Kidney (tissue), 22 donors: ENCODE measurements at places on chromosomes 6 and 20. TPM values are rescaled to one million over a fixed set of nuclear protein-coding genes. Genes with fewer than 3 reads are reported as not detected.
A peak's percentile ranks its signal among the peaks of the same experiment; 100 is the strongest.

- no peak for DNase-seq
Observed at GRCh38 chr6:38192487-38192886, 373.0 kb downstream of the ZFAND3 start.

FAXC gene
- 1.4 TPM for total RNA-seq

- peak; percentile 38 for DNase-seq
Observed at GRCh38 chr6:144661116-144661806, 376.1 kb downstream of the UTRN start.

FRK gene
- 25.0 TPM for total RNA-seq

GRCh38 chr20:19934792-19935491 is 82.2 kb upstream of the NAA20 start:
- no peak for DNase-seq

PRSS16 gene
- 11.2 TPM for total RNA-seq

DNA sequence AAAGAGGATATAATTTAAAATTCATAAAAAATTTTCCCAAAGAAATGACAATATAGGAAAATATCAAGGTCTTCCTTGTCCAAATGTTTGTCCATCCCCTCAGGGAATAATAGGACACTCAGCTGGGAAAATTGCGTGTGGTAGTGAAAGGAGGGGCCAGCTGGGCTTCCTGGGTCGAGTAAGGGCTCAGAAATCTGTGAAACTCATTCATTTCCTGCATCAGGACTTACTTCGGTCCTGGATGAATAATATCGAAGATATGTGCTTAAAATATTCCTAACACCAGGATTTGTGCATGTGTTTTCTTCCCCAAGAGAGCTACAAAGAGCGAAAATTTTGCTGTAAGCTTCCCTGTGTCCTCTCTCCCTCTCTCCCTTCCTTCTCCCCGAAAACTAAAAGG is 118.2 kb upstream of the GJE1 start:
- DNase-seq: no peak

GJA1 gene
- 47.8 TPM for total RNA-seq

- DNase-seq: no peak
Observed at GRCh38 chr6:399785-400534, 8.4 kb downstream of the IRF4 start.

GRCh38 chr6:90044182-90044832 is 150.0 kb downstream of the GJA10 start:
- DNase-seq: no peak

DNA sequence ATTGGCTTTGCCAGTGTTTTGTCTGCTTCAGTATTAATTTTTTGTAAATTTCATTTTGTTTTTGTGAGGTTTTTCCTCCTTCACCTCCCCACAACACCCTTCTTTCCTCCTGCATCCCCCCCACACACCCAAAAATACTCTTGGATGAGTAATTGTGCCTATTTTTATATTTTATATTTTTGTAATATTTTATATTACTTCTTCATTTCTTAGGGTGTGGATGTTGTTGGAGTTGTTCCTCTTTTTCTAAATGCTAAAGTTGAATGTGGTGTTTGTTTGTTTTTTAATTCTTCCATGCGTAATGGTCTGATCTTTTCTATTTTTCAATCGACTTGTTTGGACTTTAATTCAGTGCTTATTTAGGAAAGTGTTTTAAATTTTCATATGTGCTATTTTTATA is 420.5 kb upstream of the SOX4 start:
- no peak for DNase-seq

DNA sequence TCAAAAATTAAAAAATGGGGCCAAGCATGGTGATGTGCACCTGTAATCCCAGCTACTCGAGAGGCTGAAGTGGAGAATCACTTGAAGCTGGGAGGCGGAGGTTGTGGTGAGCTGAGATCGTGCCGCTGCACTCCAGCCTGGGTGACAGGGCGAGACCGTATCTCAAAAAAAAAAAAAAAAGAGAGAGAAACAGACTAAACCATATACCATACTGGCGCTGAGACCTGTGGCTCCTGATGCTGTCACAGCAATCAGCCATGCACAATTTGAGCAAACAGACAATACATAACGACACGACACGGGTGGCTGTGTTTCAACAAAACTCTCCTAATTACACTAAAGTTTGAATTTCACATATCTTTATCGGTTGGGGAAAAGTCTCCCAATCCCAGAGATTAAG is 14.9 kb upstream of the CBFA2T2 start:
- DNase-seq: no peak

DNA sequence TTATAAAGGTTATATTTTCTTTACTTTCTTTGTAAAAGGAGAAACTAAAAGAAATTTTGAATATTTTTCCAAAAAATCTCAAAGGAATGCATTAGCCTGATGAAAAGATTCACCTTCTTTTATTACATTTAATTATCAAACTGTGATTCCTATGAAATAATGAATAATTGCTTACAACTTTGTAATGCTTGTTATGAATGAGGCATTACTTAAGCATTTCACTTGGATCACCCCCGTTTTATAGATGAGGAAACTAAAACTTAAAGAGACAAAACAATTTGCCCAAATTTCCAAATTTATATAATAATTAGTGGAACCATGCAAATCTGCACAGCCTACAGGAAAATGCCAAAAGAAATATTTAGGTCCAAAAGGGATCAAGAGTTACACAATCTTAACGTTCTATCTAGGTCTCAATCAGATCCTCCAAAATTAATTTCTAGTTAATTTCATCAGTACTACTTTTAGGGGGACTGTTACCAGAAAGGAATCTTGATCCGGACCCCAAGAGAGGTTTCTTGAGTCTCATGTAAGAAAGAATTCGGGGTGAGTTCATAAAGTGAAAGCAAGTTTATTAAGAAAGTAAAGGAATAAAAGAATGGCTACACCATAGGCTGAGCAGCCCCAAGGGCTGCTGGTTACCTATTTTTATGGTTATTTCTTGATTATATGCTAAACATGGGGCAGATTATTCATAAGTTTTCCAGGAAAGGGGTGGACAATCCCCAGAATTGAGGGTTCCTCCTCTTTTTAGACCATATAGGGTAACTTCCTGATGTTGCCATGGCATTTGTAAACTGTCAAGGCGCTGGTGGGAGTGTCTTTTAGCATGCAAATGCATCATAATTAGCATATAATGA is 288.0 kb downstream of the ADGB start:
- DNase-seq: no peak

DNA sequence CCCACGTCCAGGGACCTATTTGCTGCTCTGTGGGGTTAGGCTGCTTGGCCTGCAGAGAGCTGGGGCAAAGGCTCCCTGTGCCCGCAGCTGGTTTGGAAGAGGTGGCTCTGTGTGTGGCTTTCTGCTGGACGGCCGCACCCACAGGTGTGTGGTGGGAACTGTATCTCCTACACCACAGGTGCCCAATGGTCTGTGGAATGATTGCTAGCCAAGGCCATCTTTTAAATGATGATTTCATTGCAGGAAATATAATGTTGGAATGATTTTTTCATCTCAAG is 178.4 kb downstream of the DLL1 start:
- DNase-seq: peak; percentile 24

DNA sequence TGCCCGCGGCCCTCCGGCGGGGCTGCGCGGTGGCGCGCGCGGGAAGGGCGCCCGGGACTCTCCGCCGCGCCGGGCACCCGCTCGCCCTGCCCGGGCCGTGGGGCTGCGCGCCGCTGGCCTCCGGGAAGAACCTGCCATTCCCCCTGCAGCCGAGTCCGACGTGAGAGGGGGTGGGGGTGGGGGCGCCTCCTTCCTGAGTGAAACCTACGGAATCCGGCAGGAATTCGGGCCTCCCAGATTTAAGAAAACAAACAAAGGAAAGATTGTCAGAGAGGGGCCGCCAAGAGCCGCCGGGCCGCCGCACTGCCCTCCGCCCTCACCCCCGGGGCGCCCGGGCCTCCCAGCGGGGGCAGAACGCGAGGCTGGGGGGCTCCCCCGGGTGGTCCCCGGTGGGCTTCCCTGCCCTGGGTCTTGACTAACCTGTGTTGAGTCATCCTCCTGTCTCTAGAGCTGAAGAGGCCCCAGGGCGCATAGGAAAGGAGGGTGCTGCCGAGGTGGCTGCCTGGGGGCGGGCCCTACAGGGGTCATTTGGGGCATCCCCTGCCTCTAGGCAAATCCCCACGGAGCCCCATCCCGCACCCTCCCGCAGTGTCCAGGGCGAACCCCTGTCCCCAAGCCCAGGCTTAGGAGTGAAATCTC is 42.2 kb upstream of the FOXP4 start:
- peak; percentile 78 for DNase-seq

DNA sequence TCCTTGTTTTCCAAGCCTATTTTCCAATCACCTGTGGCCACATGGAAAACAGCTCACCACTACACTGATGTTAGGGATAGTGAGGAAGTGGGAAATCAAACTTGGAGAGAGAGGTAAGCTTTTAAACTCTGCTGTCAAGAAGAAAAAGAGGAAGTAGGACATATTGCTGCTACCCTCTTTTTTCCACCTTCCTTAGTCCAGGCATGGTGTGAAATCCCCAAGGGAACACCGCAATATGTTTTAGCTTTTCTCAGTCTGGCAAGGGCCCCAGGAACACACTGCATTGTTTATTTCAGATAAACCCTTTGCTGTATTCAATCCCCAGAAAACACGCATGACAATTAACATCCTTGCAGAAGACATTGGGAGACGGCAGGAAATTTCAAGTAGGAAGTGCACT is 61.3 kb downstream of the HS3ST5 start:
- DNase-seq: no peak

PRPH2 gene
- total RNA-seq: 1.6 TPM

LIN28B gene
- not detected for total RNA-seq

- no peak for DNase-seq
Observed at GRCh38 chr6:111427341-111428116, 55.5 kb downstream of the REV3L start.

DNA sequence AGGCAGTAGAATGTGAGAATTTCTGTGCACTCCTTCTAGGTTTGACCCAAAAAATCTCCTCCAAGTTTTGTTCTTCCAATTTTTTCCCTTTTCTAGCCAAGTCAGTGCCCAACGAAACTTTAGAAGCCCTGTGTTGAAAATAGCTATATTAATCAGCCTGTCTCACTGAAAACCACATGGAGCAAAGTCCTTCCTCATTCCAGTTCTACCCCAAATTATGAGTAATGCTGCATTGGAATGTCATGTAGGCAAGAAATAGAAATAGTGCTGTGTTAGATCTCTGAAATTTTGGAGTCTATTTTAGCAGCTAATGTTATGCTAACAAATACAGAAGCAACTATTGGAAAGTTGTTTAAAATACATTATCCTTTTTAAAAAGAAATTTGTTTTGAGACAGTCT is 725.5 kb downstream of the TBC1D32 start:
- no peak for DNase-seq

DNA sequence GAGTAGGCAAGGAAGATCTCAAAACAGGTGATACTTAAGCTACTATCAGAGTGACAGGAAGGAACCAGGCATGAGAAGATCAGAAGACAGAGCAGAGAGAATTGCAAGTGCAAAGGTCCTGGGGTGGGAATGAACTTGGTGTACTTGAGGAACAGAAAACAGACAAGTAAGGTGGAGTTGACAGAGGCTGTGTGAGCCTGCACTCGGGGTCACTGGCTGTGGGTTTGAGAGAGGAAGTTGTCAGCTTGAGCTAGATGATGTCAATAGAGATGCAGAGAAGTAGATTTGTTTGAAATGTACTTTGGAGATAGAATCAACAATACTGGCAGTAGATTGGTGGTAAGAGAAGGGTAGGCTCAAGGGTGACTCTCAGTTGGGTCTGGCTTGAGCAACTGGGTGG is 209.5 kb downstream of the CLIC5 start:
- no peak for DNase-seq

GUCA1A gene
- not detected for total RNA-seq

DNA sequence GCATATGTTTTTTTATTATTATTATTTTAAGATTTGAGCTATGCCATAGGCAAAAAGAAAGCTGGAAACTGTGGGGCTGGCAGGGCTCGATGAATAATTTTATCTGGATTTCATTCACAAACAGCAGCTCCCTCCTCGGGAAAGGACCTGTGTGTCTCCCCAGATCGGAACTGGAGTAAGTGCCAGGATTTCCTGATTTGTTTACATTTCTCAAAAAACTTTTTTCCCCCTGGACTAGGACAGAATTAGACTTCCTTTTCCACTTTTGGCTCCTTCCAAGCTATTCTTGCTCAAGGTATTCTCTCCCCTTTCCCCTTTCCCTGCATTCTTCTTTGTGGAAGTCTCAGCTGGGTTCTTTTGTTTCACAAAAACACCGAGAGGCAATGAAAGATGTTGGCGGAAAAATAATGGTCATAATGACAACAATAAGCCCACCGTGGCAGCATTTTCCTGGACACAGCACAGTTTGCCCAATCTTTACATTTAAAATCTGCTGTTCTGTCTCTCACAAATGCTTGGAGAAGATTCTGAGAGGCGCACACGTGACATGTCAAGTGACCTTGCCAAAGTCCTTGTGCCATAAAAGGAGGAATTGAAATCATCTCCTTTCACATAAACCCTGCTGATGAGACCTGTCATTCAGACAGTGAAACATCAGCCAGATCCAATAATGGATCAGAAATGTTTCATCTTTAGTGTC is 85.8 kb upstream of the PREP start:
- DNase-seq: no peak

FAM209B gene
- total RNA-seq: not detected

DNA sequence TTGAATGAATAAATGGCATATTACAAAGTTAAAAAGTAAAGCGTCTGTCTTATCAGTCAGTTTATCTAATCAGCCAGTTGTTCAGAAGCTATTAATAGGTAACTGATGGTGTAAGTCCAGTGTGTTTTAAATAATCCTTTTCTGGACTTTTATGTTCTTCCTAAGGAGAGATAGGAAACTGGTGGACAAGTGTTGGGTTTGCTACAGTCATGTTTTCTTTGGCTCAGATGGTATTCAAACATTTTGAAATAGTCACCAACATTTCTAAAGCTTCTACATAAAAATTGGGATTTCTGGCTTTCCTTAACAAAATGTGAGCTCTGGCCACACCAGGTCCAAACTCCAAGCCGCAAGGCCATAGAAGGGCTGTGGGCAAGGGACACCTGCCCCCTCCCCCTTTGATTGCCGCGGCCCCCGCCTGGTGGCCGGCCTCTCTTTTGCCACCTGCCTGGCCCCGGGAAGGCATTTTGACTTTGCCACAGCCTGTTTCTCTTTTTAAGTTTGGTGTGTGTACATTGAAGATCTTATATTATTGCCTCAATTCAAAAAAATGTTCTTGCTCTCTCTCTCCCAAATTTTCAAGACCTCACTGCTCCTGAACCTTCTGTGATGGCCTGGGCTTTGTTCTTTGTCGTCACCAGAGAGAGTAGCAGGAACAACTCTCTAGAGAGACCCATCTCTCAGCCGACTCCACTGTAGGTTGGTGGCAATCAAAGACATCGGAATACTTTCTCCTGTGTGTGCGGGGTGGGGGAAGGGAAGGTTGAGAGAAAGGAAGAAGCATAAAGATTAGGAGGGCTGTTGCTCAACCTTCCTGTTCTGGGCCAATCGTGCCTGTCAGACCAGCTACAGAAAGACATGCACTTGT is 84.0 kb upstream of the ZNF217 start:
- DNase-seq: peak; percentile 66

C4A gene
- total RNA-seq: 250 TPM
